ENCODE measurements at places on chromosomes 7 and 10.
A peak's percentile ranks its signal among the peaks of the same experiment; 100 is the strongest.

DNA sequence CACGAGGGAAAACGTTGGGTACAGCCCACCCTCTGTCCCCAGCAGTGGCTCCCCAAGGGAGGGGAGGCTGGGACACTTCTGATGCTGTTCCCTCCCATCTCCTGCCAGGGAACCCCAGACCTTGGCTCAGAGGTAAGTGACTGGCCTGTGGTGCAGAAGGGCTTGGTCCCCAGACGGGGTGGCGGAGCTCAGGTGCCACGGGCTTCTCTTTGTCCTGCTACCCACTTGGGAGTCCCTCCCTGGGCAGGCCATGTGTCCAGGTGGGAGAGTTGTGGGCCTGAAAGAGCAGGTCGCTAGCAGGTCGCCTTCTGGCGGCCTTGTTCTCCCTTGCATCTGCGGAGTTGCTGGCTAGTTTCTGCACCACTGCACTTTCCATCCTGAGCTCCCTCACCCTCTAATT lies 10.1 kb downstream of the ATP5MF start:
- DNase-seq, result no peak

DNA sequence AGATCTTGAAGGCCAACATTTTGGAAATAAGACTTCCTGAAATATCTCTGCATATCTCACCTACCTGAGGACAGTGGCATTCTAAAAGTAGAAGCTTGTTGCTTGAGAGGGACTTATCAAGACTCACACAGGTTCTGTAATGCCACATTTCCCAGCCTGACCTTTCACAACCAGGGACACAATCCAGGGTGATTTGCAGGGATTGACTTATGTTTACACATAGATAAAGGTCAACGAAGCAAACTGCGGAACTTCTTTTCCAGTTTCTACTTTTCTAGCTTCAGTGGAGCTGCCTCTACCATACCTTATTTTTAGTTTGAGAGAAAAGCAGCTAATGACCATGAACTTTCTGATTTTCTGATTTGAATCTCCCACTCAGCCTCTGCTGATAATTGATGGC lies 148.7 kb downstream of the SLC16A9 start:
- no peak for DNase-seq

GRCh38 chr10:94122211-94122610 lies 128.5 kb downstream of the PLCE1 start:
- DNase-seq, result no peak

DNA sequence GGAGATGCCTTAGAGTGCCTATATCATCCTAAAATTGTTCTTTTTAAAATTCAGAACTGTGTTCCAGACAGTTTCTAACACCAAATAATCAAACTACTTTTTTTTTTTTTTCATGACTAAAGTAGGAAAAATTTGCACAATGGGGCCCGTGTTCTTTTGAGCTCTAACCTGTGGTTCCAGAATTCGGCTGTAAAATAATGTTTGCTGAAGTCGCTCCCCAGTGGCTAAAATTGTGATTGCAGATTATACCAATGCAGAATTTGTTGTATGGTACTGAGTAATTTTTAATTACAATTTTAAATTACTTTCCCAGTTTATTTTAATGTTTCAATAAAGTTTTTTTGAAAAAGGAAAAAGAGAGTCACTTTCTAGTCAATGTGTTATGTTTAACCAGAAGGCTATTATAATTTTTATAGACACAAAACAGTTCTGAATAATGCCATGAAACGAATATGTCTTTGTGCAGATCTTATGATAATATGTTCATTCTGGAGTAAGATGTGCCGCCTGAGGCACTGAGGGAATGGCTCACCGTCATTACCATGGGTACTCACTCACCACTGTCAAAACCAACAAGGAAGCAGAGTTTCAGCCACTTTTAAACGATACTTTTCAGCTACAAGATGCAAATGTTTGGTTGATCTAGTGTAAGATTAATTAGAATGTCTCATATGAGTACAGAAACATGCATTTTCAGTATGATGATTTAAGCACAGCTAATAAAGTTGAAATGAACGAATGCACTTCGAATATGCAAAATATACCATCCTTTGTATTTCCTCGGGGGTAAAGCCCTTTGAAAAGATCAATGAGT lies 173.6 kb downstream of the PRKCQ start:
- peak; percentile 48 for DNase-seq

GRCh38 chr7:110502888-110503465 lies 588.0 kb upstream of the LRRN3 start:
- DNase-seq, result no peak

DNA sequence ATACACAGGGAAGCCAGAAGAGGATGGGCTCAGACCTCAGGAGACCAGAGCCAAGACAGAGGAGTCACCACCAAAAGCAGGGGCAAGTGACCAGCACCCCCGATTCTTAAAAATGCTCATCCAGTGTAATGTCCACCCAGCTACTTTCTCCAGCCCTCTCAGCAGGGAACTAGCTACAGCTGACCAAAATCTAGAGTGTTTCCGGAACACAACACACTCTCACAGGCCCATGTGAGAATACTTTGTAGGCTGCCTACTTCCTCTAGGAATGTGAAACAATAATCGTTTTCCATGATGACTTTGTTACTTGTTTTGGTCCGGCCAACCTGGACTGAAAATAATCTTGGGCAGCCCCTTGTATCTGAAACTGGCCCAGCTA lies 14.5 kb downstream of the PSAP start:
- no peak for DNase-seq

DNA sequence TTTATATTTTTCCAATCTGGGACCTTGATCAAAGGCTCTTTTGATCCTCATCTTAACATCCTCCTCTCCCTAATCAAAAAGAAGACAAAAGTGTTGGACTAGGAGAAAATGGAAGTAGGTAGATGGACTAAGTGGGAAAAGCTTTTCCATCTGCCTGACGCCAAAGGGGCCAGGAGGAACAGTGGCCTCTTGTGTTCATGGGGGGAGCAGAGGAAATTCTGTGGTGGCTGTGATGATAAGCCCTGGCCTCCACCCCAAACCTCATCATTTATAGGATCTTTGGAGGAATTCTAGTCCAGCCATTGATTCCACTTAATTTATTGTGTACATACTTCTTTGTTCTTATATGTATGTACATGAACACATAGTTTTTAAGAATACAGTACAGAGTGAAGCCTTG lies 21.7 kb downstream of the ZNF365 start:
- no peak for DNase-seq
